ENCODE measurements at places on chromosomes 7 and 10. TPM values are rescaled to one million over a fixed set of nuclear protein-coding genes. Genes with fewer than 3 reads are reported as not detected.

DNA sequence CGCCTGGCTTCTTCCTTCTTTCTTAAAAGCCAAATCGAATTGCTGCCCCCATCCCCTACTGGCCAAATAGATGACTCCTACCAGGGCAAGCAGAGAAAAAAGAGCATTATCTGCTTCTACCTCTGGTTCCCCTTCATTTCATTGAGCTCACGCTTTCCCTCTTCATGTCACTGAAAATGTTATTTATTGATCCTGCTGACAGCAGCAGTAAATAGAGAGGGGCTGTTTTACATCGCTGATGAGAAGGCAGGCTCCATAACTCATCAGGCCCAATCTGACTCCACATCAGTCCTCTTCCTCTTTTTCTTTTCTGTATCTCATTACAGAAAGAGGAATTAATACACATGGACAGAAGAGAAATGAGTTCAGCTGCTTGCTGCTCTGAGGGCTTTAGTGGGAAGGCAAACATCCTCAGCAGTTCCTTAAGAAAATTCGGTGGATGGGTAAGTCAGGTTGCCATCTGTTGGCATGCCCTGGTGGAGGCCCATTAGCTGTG is 904.1 kb downstream of the KCNMA1 start:
- no peak for DNase-seq

- no peak for DNase-seq
Observed at GRCh38 chr7:7596176-7596575, 29.5 kb downstream of the MIOS start.

DNA sequence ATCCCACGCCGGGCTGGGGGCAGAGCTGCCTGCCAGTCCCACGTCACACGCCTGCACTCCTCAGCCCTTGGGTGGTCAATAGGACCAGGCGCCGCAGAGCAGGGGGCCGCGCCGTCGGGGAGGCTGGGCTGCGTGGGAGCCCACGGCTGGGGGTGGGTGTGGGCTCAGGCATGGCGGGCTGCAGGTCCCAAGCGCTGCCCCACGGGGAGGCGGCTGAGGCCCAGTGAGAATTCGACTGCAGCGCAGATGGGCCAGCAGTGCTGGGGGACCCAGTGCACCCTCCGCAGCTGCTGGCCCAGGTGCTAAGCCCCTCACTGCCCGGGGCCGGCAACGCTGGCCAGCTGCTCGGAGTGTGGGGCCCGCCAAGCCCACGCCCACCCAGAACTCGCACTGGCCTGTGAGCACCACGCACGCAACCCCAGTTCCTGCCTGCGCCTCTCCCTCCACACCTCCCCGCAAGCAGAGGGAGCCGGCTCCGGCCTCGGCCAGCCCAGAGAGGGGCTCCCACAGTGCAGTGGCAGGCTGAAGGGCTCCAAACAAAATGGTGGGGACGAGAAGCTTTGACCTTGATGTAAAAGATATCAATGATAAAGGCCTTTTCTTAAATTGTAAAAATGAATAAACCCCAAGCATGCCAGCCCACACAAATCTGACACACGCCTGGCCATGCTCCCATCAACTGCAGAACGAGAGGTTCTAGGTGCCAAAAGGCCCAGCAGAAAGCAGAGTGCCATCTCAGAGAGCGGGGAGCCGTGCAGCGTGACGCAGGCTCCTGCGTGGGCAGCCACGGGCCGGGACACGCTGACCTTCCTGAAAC is 255.5 kb downstream of the MAD1L1 start:
- DNase-seq: no peak

DNA sequence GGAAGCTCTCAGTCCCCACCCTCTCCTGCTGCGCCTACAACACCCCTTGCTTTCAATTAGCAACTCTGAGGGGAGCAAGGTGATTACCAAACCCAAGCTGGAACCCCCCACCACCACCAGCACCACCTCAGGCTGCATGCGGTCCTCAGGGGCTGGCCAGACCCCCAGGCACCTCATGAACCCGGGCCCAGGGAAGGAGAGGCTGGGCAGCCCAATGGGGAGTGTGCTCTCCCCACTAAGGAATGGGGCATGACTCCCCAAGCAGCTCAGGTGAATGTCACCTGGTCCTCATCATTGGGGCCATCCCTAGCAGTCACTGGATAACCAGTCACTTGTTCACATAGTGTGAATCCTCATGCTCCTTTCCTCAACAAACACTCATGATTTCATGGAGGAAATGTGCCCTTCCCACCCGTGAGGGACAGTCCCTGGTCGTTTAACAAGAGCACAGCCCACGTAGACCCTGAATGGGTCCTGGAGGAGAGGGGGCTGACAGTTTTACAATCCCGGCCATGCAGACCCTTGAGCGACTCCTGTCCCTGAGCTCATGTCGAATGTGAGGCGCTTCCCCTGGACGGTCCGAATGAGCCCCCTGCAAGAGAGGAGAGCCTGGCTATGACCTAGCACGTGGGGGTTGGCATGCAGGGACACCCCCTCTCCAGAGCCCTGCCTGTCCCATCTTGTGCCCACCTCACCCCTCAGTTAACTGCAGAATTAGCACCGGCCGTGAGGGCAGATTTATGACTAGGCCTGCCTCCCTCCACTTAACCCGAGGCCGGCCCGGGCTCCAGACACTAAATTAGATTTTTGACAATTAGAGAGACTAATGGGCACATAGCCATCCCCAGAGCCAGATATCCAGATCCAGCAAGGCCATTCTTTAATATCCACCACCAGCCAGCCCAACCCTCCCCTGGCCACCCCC is 29.1 kb downstream of the POLL start:
- no peak for DNase-seq

DNA sequence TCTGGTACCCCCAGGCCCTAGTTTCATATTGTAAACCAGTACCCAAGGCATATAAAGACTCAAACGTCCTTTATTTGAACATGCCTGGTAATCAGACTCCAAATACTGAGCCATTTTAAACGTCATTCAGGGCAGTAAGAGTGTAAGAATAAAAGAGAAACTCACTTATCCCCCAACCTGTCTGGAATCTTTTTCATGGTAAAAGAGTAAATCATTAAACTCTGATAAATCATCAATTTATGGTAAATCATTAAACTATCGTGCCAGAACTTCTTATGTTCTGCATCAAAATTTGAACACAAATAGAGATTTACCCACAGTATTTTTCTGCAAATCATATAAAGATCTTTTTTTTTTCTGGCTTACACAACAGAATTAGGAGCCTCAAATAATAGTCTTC is 734.3 kb upstream of the POT1 start:
- no peak for DNase-seq

- DNase-seq: no peak
Observed at GRCh38 chr7:15086131-15086611, 183.6 kb upstream of the DGKB start.

The PRXL2A gene
- 0.07 TPM for total RNA-seq

All from HT1080 (cell line).